RPMI7951 (cell line): ENCODE measurements at places on chromosomes 1 and 21. TPM values are rescaled to one million over a fixed set of nuclear protein-coding genes. Genes with fewer than 3 reads are reported as not detected.

The FAM167B gene
- 0.49 TPM in 1 of 2 replicates, not detected in the other for total RNA-seq

The KAZN gene
- 0.24 and 0.49 TPM in 2 replicates for total RNA-seq

The KMO gene
- total RNA-seq: 0.60 and 1.3 TPM in 2 replicates

The SYT11 gene
- total RNA-seq: 8.5 and 10.9 TPM in 2 replicates

- DNase-seq: no peak
Measured at GRCh38 chr1:205774198-205775014, 876 bp downstream of the RAB29 start.

DNA sequence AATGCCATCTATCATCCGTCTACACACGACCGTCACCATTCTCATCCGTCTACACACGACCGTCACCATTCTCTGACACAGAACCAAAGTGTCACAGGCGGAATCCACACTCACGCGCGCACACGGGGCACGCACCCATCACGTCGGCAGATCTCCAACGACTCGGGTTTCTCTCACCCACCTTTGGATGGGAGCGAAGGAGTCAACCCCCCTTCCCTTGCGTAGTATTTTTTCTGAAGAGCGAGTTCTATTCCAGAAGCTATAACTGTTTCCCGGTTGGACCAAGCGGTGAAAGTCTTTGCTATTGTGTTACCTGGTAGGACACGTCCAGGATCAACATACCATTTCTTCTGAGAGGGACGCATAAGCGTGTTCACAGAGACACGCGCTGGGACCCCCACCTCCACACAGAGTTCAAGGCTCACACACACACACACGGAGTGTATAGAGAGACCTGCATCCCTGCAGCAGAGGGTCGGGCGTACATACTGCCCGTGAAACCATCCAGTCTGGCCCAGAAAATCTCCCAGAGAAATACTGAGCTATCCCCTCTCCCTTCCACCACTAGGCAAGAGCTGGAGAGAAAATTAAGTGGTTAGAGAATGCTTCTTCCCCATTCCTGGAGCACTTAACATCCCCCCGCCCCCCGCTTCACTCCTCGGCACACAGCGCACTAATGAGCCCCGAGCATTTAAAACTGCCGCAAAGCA lies 741 bp downstream of the DUSP10 start:
- peak; percentile 42 for DNase-seq
